ENCODE measurements at places on chromosomes 13 and 19.

DNA sequence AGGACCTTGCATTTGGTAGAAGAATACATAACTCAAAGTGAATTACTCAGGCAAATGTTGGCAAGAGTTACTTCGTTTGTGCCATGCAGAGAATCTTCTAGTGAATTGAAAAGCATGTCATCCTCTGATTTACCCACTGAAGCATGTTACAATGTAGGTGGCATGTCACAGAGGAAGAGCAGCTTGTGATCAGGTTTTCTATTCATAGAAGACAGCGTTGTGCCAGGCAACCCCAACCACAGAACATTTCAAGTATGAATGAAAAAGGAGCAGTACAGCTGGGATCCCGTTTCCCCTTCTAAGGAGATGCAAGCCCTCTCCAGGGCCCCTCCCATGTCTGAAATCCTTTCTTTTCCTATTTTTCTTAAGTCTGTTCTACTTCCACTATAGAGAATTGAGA is 6.0 kb upstream of the KATNAL1 start:
- no peak for DNase-seq

DNA sequence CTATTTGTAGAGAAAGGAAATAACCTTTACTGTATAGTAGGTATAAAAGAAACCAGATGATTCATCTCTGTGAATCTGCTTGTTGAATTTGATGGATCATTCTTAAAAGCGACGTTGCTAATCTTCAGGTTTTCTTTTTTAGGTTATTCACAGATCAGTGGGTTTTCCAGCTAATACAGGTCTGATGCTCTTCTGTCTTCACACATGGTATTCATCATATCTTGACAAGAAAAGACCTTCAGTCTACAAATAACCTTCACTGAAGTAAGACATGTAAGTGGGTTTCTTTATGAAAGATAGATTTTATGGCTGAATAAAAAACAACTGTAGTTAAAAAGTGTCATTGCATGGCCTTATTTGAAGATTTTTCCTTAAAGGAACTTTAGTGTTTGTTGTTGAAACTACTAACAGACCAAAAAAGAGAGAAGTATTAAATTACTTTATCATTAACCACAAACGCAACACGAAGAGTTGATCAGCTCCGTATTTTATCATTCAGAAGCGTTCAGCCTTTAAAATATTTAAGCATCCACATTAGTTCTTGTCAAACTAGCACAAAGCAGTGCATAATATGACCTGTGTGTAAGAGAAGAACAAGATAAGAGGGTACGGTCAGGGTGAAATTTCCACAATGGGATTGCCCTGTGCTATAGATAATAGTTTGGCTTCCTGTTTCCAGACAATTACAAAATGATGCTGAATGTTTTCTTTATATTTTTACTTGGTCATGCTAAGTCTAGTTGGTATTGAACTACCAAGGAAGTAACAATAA is 299.5 kb downstream of the MZT1 start:
- DNase-seq, result no peak

DNA sequence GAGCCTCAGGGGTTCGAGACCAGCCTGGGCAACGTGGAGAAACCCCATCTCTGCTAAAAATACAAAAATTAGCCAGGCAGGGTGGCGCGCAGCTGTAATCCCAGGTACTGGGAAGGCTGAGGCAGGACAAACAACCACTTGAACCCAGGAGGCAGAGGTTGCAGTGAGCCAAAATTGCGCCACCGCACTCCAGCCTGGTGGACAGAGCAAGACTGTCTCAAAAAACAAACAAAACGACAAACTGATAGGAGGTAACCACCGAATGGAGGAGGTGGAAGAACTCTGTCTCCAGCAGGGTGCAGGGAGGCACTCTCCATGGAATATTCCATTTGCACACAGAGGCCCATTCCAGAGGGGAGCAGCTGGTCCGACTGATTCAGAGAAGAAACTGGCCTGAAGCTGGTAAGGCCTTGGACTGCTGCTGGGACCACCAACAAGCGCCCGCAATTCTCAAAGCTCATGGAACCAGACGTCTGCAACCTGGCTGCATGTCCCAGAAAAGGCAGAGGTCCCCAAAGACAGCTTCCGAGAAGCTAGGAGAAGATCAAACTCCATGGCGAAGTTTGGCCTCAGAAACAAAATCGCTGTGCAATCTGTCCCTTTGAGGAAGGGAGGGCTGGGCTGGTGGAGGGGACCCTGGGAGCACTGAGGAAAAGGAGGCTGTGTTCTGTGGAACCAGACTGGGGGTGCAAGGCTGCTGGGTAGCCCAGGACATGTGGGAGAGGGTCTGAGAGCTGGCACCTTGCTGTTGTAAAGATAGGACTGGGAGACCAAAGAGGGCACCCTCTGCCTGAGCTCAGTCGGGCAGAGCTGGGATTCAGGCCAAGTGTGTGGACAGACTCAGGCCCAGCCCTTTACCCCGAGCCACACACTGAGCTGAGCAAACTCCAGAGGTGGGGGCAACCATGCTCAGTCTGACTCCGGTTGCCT is 35.2 kb downstream of the SLC25A42 start:
- DNase-seq, result no peak

- DNase-seq, result no peak
Observed at GRCh38 chr13:106515635-106516254, 19.7 kb downstream of the EFNB2 start.

GRCh38 chr19:13398780-13399726 is 107.2 kb downstream of the CACNA1A start:
- no peak for DNase-seq

GRCh38 chr19:48635966-48636858 is 967 bp downstream of the DBP start:
- no peak for DNase-seq

DNA sequence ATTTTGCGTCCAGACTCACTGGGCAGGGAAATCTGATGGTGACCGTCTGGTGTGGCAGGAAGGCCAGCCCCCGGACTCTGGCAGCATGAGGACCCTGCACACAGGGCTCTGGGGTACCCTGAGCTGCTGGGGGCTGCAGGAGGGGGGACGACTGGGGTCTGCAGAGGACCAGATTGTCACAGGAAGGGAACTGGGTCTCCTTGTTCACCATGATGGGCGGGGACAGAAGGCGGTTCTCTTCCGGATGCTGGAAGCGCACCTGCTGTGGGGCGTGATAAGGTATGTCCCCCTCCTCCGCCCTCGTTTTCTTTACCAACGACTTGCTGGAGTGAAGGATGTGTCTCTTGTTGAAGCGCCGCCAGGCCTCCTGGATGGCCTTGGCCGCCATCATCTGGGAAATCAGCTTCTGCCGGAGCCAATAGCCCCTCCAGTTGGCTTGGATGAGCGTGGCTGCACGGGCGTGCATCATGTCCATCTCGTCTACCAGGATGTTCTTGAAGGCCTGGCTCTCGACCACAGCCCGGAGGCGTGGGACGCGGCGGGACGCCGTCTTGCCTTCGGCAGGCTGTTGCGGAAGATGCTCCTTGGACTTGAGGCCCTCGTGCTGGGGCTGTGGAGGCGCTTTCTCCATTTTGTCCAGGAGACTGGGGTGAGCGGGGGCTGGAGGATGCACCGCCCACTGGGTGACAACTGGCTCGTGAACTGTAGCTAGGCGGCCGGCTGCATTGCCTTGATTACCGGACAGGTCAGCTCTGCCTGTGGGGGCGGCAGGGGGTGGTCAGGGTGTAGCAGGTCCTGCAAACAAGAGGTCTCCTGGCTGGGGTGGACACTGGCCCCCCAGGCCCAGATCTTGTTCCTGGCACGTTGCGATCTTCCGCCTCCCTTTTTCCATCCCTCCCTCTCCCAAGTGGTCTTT is 7.2 kb downstream of the IQCN start:
- DNase-seq, result no peak

- DNase-seq, result no peak
Observed at GRCh38 chr13:28493740-28494503, 1.0 kb downstream of the FLT1 start.

DNA sequence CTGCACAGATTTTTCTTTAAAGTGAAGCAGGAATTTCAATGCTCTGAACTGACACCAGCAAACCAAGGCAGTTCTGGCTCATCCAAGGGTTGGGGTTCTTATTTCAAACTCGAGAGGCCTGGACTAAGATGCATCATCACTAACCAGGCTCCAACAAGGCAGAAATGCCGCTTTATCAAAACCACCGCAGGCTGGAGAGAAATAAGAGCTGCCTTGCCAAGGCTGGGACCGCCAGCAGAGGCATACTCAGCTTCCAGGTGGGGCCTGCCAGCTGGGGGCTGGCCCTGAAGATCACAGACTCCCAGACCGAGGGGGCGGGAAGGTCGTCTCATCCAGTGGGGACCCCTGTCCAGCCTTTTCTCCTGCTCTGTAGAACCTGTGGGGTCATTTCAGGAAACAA is 37.4 kb upstream of the GAS6 start:
- no peak for DNase-seq

DNA sequence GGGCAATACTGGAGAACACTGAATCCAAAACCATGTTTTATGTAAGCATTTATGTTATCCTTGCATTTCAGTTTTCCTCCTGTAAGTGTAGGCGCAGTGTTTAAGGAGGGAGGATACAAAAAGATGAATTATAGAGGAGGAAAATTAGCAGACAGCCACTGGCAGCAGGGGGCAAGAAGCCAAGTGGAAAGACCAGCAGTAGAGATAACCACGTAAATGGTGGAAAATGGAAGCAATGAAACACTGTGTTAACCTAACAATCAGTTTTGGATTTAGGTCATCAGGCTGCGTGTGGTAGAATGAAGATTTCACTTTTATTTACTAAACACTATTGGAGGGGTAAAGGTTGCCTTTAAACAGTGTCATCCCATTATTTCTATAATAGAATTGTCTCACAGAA is 447.3 kb downstream of the GPC6 start:
- no peak for DNase-seq

GRCh38 chr19:10231612-10232228 is 589 bp upstream of the S1PR2 start:
- no peak for DNase-seq

GRCh38 chr13:106530171-106530851 is 5.2 kb downstream of the EFNB2 start:
- no peak for DNase-seq

- DNase-seq, result no peak
Observed at GRCh38 chr13:33349986-33350826, 64.7 kb upstream of the STARD13 start.

- no peak for DNase-seq
Observed at GRCh38 chr13:111484141-111484925, 163.9 kb downstream of the TEX29 start.

All from HL-60 (cell line).